ENCODE measurements at places on chromosomes 16 and 17.
A peak's percentile ranks its signal among the peaks of the same experiment; 100 is the strongest.

GRCh38 chr16:89574681-89575246 is 794 bp upstream of the CPNE7 start:
- DNase-seq = no peak

GRCh38 chr17:37647856-37648255 is 4.6 kb upstream of the DDX52 start:
- no peak for DNase-seq

DNA sequence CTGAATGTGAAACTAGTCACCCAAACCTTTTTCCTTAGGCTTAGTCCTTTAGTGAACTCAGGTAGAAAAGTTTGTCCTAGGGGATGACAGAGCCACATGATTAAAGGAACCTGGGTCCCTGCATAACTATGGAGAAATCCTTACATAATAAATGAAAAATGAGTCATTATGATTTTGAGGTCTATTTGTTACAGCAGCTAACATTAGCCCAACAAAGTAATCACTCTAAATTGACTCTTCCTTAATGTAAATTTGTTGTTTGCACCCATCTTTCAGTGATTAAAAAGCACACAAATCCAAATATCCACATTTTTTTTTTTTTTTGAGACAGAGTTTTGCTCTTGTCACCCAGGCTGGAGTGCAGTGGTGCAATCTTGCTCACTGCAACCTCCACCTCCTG is 32.0 kb downstream of the OGFOD1 start:
- no peak for DNase-seq

DNA sequence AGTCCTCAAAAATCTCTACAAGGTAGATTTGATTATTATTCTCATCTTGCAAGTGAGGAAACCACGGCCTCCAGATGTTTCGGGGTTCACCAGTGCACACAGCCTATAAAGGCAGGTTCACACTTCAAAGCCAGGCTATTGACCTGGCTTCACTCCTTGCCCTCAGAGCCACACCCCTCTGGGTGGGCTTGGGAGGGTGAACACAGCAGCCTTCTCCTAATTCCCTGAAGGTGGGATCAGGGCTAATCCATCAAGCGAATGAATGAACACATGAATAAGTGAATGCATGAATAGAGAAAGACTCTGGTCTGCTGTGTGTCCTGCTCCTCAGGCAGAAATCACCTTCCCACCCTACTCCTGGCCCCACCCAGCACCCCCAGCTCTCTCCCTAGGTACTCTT is 139.0 kb downstream of the CYLD start:
- no peak for DNase-seq

DNA sequence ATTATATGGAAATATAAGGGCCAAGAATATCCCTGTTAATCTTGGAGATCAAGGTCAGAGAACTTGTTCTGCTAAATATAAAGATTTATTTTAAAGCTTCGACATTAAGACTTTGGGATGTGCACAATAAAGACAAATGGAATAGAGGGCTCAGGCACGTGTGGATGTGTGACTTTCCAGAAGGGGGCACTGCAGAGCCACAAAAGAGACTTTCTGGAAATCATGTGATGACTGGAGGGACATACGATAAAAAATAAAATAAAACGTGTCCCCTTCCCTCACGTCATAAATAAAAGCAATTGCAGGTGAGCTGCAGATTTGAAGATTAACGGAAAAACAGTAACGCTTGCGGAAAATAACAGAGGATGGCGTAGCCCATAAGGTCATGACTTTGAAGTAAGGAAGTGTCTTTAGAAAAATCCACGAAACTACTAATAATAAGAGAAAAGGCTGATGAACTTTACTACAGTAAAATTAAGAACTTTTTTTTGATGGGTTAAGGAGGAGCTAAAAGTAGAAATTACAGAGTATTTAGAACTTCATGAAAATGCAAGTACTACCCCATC is 9.4 kb upstream of the ENGASE start:
- peak; percentile 30 for DNase-seq

- DNase-seq = no peak
Measured at GRCh38 chr16:29821643-29822115, 1.4 kb downstream of the MVP start.

- DNase-seq = no peak
Measured at GRCh38 chr17:63379636-63380035, 66.5 kb downstream of the CYB561 start.

DNA sequence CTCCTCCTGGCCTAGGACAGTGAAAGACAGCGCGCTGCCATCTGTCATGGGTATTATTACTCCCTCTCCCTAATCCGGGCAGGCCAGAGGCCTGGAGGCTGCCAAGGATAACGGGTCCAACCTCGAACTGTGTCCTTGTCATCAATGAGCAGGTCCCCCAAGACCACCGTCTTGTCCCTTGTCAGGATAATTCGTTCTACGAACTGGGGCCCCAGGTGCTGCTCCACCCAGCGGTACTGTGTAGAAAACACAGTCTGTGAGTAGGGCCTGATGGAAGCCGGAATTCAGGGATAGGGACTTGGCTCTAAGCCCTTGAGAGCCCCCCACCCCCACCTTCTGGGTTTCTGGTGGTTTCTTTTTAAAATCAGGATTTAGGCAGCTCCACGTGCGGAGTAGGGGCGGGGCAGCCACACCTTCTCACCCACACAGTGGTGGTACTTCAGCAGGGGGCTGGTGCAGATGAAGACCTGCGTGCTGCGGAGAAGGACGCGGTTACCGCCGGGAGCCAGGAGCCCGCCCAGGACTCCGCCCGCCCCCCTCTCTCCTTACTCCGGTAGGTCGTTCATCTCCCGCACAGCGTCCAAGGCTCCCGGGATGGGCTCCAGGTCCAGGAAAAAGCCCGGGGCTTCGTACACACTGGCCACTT is 787 bp downstream of the NT5C start:
- no peak for DNase-seq

DNA sequence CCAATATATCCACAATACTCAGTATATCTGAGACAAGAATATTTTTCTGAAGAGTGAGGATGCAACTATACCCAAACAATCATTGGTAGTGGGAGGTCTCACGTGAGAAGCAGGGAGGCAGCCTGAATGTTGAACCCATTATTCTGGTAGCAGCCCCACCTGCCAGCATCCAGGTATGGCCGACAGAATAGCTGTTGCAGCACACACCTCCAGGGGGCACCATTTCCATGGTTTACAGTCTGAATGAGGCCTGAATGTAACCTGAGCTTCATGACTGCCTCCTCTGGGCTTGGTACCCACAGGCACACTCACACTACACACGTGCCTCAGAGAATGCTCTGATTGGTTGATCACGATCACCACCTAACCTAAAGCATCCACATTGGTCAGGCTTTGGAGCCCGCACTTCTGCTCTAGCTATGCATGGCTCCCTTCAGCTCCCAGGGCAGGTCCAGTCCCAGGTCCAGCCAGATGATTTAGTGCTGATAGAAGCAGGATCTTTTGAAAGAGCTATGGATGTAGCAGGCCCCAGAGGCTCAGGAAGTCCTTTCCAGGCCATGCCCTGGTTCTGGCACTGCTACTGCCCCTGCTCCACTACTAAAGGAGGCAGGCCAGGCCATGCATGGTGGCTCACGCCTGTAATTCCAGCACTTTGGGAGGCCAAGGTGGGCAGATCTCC is 11.0 kb upstream of the CBFB start:
- DNase-seq = peak; percentile 78

GRCh38 chr17:31570231-31570630 is 178.8 kb downstream of the RAB11FIP4 start:
- DNase-seq = no peak

DNA sequence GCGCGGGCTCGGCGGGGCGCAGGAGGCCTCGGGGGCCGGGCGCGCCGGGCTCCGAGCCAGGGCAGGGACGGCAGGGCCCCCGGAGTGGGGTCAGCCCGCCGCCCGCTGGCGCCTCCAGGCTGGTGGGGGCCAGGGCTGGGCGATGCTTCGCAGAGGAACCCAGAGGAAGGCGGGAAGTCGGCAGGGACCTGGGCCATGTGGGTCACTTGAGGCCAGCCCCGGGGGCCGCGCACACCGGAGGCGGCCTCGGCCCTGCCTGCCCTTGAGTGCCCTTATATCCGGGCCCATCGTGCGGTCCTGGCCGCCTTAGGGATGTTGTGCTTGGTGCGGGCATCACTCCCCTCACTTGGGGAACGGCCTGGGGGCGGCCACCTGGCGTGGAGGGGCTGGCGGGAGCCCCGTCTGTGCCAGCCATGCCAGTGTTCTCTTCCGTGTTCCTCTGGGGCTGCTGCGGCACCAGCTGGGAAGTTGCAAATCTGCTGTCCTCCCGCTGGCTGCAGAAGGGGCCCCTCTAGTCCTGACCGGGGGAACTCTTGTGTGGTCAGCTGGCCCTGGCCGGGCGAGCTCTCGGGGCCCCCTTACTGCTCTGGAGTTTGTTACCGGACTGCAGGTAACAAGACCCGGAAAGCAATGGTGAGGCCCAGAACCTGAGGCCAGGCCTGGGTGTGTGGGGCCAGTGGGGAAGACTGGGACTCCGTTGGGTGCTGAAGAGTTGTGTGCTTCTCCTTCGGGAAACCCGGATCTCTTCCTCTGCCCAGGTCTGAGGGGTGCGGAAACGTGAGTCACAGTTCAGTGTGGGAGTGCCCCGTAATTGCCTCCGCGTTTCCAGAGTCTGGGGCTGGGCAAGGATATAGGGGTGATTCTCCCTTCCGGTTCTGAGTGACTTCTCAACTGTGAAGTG is 849 bp downstream of the CAPN15 start:
- DNase-seq = no peak

DNA sequence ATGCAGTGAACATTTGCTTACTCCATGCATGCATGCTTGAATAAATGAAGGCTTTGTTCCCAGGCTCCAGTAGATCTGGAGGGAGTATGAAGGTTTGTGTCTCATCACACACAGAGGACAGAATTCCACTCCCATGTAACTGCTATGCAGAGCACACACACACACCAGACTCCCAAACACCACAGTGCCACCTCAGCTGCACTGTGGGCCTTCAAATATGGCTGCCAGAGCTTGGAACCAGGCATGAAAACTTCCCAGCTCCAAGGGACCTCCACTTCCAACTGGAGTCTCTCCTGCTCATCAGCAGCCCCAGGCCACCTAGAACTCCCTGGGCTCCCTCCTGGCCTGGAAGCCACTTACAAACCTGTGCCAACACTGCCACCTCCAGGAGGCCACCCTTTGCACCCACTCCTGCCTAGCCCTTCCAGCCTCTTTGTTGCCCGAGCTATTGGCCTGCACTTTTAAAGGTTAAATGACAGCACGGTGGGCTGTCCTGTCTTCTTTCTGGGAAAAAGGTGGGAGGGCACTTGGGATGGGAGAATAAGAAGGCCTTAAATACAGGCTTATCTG is 151.2 kb downstream of the ZNF423 start:
- DNase-seq = no peak

DNA sequence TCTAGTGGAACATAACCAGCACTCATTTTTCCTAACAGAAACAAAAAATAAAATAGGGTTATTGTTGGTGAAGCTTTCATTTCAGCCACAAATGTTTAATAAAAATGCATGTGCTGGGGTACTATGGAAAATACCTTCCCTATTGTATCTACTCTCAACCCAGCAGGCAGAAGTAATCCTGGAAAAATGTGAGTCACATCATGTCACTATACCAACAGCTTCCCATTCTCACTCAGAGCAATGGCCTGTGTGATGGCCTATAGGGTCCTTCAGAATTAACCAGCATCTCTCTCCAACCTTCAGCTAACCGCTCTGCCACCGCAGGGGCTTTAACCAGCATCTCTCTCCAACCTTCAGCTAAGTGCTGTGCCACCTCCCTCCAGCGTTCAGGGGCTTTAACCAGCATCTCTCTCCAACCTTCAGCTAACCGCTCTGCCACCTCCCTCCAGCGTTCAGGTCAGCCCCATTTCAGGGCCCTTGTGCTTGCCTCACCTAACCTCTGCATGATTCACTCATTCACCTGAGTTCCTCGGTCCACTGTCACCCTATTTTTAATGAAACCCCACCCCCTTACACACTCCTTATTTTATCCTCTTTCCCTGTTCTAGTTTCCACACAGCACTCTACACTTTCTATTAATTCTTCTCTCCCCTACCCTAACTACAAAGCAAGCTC is 34.0 kb downstream of the UBE2G1 start:
- DNase-seq = no peak

DNA sequence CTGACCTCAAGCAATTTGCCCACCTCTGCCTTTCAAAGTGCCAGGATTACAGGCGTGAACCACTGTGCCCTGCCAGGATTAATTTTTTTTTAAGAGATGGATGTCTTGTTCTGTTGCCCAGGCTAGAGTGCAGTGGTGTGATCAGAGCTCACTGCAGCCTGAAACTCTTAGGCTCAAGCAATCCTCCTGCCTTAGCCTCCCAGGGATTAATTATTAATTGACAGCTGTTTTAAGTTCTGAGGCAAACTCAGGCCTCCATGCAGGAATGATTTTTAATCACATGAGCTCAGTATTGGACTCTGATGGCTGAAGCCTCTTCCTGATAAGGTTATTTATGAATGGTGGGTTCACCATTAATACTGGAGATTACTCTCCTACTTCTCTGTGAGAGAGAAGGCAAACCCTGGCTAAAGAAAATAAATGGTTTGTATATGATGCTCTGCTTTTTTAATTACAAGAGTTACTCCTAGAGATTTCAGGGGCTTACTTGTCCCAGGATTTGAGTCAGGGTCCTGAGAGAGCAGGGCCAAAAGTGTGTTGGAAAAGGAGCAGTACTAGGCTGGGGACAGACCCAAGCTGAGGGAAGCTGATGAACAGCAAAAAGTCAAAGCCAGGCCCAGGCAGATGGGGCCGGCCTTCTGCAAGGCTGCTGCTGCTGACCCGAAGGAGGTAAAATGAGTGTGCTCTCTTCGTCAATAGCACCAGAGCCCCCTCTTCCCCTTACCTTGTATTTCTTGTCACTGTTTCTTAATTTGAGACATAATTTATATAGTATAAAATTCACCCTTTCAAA is 56.9 kb upstream of the HAS3 start:
- DNase-seq = no peak

GRCh38 chr16:19084139-19084538 is 16.7 kb downstream of the COQ7 start:
- DNase-seq = no peak

DNA sequence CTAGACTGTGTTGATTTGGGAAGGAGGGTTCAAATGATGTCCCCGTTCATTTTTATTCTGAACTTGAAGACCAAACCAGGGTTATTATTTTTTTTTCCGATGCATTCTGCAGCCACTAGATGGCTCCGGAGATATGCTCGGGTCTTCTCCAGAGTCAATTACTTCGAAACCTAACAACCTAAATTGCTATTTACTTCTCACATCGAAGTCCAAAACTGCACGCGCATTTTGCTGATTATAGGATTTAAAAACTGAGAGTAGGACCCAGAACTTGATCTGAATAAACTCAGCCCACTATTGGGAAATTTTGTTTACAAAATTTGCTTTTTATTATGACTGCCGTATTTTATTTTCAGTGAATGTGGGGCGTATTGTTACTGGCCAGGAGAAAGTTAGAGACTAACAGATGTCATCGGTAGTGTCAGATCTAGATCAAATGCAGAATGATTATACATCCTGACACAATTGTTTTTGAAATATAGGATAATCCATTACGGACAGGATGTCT is 263.8 kb downstream of the HS3ST3A1 start:
- no peak for DNase-seq

DNA sequence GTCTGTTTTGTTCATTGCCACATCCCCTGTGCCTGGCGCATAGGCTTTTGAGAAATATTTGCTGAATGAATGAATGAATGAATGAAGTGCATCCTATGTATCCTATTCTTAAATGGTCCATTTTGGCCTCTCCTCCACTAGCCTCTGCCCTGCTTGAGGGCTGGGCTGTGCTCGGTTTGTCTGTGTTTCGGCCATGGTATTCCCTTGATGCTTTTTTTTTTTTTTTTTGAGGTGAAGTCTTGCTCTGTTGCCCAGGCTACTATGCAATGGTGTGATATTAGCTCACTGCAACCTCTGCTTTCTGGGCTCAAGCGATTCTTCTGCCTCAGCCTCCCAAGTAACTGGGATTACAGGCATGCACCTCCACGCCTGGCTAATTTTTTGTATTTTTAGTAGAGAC is 110.1 kb downstream of the NTN1 start:
- no peak for DNase-seq

GRCh38 chr16:64841071-64841470 is 280.8 kb downstream of the CDH11 start:
- DNase-seq = no peak
